ENCODE measurements at places on chromosomes 3 and 15.

DNA sequence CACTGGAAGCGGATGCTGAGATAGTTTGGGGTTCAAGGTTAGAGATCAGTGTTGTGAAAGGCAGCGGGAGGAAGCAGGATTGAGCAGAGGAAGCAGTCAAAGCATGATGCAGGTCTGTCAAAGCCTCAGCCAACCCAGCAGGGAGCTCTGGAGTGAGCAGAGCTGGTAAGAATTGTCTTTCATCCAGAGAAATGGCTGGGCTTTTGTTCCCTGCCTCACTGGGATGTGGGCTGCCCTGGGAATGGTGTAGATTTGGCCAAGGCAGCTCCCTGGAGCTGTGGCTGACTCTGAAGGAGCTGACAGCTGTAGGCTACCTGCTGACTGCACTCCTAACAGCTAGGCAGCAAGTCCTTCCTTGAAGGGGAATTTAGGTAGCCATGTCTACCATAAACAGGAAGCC is 61.9 kb upstream of the STXBP5L start:
- no peak for DNase-seq

DNA sequence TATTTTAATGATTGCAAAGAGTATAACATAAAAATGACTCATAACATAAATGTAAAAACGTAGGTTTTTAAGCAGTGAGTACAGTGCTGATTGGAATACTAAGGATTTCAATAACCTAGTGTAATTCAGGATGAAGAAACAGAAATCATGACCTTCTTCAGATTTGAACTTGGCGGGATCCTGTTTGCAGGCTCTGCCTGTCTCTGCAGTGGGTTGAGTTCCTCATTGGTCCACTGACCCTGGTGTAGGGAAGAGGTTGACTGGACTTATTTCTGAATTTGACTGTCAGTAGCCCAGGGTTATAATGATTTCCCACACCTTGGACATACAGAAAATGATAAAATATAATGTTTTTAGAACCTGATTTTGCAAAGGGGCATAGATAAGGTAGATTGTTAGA is 171.7 kb downstream of the FNDC3B start:
- DNase-seq: no peak

GRCh38 chr3:177122183-177122856 is 75.0 kb downstream of the TBL1XR1 start:
- peak; percentile 27 for DNase-seq

GRCh38 chr15:93493172-93493571 is 404.2 kb upstream of the RGMA start:
- DNase-seq: no peak

DNA sequence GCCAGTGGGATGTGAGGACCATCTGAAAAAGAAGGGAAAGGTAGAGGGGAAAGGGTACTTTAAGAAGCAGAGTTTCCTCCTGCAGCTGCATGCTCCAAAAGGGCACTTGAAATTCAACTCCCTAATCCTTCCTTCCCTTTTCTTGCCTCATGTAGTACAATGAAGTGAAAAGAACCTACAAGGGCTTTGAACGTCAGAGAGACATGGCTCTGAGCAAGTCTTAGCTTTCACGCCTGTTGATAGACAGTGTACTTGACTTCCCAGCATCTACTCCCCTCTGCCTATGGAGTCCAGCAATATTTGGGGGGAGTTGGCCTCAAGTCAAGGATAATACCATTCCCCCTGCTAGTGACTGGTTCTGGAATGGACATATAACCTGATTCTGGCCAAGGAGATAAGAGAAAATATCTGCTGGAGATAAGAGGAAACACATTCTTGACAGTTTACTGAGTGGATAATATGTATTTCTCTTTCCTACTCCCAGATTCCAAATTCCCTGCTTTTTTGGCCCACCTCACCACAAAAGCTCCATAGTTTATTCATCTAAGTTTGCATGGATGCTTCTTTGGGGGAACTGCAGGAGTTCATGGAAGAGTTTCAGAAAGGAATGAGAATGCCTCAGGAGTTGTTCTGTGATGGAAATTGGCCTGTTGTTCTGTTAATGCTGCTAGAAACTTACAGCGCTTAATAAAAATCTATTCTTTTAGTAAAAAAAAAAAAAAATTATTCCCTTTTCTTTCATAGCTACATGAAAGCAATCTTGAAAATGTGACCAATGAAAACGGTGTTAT is 193.0 kb upstream of the TPM1 start:
- no peak for DNase-seq

- DNase-seq: no peak
Measured at GRCh38 chr3:171522651-171523050, 62.4 kb upstream of the TNIK start.

- DNase-seq: no peak
Measured at GRCh38 chr15:52464478-52464877, 64.2 kb downstream of the MYO5A start.

DNA sequence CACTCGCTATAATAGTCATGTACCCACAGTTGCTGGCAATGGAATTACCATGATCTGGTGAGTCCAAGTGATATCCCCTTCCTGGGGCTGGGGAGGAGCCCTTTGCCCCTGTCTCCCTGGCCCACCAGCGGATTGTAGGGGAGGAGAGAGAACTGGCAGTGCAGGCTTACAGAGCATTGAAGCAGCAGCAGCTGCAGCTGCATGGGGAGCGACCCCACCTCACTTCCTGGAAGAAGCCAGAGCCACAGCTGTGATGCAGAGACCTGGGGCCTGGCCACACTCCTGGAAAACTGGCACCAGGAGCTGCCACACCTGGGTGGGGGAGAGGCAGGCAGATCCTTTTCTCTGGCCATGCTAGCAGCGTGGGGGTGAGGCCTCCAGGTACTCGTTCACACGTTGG is 300.1 kb upstream of the PROK2 start:
- no peak for DNase-seq

- no peak for DNase-seq
Measured at GRCh38 chr15:44545913-44546802, 9.2 kb downstream of the EIF3J start.

GRCh38 chr15:57502116-57502515 is 89.6 kb upstream of the MYZAP start:
- no peak for DNase-seq

DNA sequence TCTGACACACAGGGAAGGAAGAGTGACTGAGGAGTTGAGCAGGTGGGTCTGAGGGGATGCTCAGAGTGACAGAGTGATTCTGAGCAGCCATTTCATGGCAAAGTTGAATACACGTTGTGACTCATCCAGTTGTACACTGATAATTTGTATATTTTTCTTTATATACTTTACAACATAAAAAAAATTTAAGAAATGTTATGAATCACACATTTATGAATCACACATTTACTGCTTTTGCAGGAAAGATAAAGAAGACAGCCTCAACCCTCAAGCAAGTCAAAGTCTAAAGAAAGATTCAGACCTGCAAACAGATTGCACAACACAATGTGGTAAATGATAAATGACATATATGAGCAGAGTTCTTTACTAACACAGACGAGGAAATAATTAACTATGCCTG is 21.0 kb upstream of the CHMP2B start:
- DNase-seq: peak; percentile 67

DNA sequence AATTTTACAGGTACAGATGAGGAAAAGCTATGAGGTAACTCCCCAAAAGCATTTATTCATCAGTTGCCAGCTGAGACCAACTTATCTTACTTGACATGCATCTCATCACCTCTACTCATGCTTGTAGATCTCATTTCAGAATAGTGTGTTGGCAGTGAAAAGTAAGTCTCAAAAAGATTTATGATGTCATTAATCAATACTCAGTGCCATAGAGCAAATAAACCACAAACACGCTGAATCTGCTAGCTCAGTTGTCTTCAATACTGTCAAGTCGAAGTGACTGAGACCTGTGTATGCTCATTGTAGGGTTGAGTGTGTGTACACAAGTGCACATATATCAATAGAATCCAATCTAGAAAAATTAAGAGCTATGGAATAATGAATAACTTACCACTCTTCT is 413.5 kb downstream of the CNTN3 start:
- no peak for DNase-seq

DNA sequence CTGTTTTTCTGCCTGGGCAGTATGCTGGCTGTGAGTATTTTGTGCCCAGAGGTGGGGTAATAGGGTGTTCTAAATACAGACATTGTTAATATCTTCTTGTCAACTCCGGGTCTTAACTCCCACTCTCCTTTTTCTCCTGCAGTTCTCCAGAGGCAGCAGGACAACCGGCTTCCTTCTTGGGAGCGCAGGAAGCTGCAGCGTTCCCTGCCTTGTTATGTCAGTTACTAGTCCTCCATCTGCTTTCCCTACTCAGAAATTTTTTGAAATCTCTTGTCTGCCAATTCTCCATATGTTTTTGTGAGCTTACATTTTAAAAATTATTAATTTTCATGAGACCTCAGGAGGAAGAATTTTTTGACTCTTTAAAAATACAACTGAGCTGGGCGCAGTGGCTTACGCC is 67.2 kb downstream of the NEO1 start:
- DNase-seq: no peak

- no peak for DNase-seq
Measured at GRCh38 chr3:16994854-16995525, 110.2 kb downstream of the PLCL2 start.

DNA sequence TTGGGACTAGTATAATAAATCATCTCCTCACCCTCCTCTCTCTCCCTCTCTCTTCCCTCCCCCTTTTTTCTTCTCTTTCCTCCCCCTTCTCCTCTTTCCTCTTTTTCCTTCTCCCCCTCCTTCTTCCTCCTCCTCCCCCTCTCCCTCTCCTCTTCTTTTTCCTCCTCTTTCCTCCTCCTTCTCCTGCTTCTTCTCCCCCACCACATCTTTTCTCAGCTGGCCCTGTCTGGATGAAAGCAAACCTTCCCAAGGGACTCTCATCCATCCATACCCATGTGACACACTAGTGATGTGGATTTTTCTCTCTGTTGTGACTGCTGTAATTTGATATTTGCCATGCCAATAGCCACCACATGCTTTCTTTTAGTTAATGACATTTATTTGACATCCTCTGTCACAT is 127.2 kb downstream of the EBLN2 start:
- DNase-seq: no peak

GRCh38 chr15:49323207-49323606 is 99.8 kb upstream of the FGF7 start:
- no peak for DNase-seq

GRCh38 chr3:99321261-99321660 is 317.1 kb upstream of the COL8A1 start:
- DNase-seq: no peak

GRCh38 chr3:37219266-37219665 is 44.9 kb upstream of the LRRFIP2 start:
- no peak for DNase-seq

DNA sequence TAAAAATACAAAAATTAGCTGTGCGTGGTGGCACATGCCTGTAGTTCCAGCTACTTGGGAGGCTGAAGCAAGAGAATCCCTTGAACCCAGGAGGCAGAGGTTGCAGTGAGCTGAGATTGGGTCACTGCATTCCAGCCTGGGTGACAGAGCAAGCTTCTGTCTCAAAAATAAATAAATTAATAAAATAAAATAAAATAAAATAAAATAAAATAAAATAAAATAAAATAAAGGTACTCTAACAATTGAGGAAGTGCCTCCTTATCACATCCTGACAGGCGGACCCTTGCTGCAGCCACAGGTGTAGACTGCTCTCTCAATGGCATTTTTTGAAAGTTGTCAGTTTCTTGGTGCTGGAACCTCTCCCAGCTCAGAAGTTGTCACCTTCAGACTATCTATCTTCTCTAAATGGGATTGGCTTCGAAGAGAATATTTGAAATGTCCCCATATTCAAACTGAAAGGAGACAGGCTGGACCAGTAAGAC is 304.1 kb downstream of the RORA start:
- DNase-seq: no peak
